AG10803 (cell line): ENCODE measurements at places on chromosomes 12 and 14.

- DNase-seq, result no peak
Measured at GRCh38 chr12:87809916-87810315, 219.3 kb downstream of the C12orf50 start.

GRCh38 chr12:31780096-31780495 is 51.3 kb upstream of the AMN1 start:
- no peak for DNase-seq

GRCh38 chr12:91261820-91262676 is 79.4 kb upstream of the DCN start:
- DNase-seq, result no peak

- DNase-seq, result peak; percentile 95
Measured at GRCh38 chr14:96146131-96146771, 58.4 kb upstream of the BDKRB2 start.

DNA sequence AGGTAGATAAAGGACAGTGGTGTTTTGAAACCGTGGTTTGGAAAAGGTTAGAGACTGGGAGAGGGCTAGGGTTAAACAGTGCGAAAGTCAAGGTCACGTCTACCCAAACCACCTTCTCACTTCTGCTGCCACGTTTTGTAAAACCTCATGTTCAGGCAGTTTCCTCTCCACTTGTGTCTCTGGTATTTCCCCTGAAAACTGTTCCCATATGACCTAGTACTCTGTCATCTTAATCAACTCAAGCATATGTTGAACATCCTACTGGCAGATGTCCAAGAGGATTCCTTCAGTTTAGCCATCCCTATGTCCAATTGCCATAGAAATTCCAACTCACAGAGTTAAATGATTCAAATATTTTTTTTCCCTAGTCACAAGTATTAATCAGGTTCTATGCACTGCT is 17.4 kb downstream of the CLEC4C start:
- peak; percentile 46 for DNase-seq

GRCh38 chr12:109717390-109718357 is 4.0 kb downstream of the FAM222A start:
- no peak for DNase-seq

DNA sequence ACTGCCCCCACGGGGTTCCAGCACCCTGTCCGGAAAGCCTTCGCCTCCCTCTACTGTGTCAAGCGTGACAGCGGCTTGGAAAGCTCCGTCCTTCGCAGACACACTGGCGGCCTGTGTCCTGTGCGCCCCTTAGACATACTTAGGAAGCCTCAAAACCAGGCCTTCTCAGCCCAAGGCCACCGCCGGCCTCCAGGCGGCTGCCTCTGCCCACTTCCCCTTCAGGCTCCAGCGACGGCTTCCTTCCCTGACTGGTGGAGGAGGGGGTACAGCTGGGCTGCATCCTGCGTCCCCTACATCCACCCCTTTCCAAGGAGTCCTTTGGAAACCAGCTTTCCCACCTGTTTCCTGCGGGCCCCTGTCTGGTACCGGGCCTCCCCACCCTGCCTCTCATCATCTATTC is 2.5 kb upstream of the CACNA2D4 start:
- no peak for DNase-seq

GRCh38 chr12:132909030-132909368 is 21.6 kb upstream of the CHFR start:
- no peak for DNase-seq

DNA sequence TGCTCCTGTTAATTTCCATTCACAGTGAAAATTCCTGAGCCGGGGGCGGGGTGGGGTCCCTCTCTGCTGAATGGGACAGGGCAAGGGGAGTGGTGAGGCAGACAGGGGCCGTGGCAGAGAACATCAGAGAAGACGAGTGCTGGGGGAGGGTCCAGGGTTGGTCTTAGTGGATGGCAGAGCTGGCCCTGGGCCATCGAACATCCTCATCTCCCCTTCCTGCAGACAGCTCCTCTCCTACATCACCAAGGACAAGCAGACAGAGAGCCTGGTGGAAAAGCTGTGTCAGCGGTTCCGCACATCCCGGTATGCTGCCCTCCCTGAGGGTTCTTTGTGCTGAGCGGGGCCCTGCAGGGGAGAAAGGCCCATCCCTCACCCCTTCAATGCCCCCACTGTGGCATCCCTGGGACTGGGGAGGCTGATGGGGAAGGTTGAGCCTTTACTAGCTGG is 5.0 kb upstream of the GAPDH start:
- no peak for DNase-seq

DNA sequence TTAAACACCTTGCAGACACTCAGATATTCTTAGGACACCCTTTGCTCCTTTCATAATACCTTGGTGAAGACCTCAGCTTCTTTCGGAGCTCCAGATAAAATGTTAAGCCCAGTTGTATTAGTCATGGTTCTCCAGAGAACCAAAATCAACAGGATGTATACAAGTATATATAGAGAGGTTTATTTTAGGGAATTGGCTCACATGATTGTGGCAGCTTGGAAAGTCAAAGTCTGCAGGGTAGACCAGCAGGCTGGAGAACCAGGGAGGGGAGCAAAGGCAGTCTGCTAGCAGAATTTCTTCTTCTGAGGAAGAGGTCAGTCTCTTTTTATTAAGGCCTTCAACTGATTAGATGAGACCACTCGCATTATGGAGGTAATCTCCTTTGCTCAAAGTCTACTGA is 6.9 kb upstream of the IGF1 start:
- no peak for DNase-seq
